Activated CD4-positive, alpha-beta memory T cell treated with anti-CD3 and anti-CD28 coated beads, Interleukin-2, amount 10 ng/mL, durations not matched to agents 7 days and 5 days (primary cell): ENCODE measurements at places on chromosomes 4 and X. TPM values are rescaled to one million over a fixed set of nuclear protein-coding genes. Genes with fewer than 3 reads are reported as not detected.

The MAGIX gene
- total RNA-seq, result 2.0 TPM

The FAM114A1 gene
- 0.18 TPM for total RNA-seq

The ARMCX4 gene
- 2.8 TPM for total RNA-seq

The IDUA gene
- total RNA-seq, result 19.0 TPM

DNA sequence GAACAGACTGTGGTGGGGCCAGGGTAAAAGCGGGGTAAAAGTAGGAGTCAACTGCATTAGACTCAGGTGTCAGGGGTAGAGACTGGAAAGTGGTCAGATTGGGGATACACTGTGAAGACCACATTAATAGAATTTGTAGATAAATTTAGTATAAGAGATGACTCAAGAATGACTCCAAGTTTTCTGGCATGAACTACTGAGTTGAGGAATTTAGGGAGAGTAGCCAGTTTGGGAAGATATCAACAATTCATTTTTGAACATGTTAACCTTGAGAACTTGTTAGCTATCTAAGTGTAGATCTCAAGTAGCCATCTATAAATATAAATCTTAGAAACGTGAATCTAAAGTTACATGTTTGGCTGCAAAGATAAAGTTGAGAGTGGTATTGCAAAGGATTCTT lies 206.9 kb upstream of the HCCS start:
- no peaks in the 10 kb centered on the region for H3K4me1 ChIP-seq
- no peaks in the 10 kb centered on the region for H3K36me3 ChIP-seq
- H3K4me3 ChIP-seq, result no peak overlapping the region
- H3K27ac ChIP-seq, result no peak overlapping the region
- no peak for DNase-seq

DNA sequence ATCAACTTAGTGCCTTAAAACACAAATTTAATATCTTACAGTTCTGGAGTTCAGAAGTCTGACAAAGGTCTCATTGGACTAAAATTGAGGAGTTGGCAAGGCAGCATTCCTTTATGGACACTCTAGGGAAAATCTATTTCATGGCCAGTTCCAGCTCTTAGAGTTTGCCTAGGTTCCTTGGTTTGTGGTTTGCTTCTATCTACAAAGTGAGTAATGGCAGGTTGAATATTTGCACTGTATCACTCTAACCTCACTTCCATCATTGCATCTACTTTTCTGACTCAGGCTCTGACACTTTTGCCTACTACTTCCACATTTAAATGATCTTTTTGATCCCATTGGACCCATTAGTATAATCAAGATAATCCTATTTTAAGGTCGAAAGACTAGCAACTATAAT lies 64.7 kb upstream of the PCDH10 start:
- H3K4me3 ChIP-seq, result no peak overlapping the region
- no peaks in the 10 kb centered on the region for H3K4me1 ChIP-seq
- H3K36me3 ChIP-seq, result no peaks in the 10 kb centered on the region
- H3K27ac ChIP-seq, result no peak overlapping the region

DNA sequence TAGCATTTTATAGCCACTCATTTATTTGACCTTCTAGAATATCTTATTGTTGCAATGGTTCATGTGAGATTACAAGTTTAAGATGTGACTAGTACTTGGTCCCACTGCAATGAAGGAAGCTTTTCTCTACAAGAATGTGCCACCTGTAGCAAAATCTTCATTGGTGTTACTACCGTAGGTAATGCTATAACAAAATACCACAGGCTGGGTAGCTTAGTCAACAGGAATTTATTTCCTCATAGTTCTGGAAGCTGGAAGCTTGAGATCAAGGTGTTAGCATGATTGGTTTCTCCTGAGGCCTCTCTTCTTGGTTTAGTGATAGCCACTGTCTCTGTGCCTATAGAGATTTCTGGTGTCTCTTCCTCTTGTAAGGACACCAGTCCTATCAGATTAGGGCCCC lies 441.0 kb downstream of the GPM6A start:
- no peak overlapping the region for H3K27ac ChIP-seq
- H3K27me3 ChIP-seq, result no peaks in the 10 kb centered on the region
- no peaks in the 10 kb centered on the region for H3K36me3 ChIP-seq
- no peaks in the 10 kb centered on the region for H3K4me1 ChIP-seq
- no peak for DNase-seq
- no peak overlapping the region for H3K4me3 ChIP-seq

DNA sequence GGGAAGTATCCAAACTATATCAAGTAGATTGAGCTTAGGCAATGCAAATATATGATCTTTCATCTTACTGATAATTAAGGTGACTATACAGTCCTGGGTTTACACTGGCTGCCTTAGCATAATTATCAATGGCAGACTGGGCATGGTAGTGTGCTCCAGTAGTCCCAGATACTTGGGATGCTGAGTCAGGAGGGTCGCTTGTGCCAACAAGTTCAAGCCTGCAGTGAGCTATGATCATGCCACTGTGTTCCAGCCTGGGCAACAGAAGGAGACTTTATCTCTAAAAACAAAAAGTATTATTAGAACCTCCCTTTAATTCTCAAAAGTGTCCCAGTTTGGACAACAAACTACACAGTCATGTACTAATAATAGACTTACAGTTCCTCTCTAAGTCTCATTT lies 99.4 kb upstream of the RASGEF1B start:
- no peaks in the 10 kb centered on the region for H3K27me3 ChIP-seq
- no peak for DNase-seq
- H3K4me1 ChIP-seq, result no peaks in the 10 kb centered on the region

GRCh38 chr4:147639388-147639787 lies 22.2 kb downstream of the TMEM184C start:
- no peaks in the 10 kb centered on the region for H3K27me3 ChIP-seq
- peaks cover 9% of the 10 kb centered on the region for H3K4me1 ChIP-seq
- DNase-seq, result no peak
